ENCODE measurements at places on chromosomes 1 and 21.
A peak's percentile ranks its signal among the peaks of the same experiment; 100 is the strongest.

DNA sequence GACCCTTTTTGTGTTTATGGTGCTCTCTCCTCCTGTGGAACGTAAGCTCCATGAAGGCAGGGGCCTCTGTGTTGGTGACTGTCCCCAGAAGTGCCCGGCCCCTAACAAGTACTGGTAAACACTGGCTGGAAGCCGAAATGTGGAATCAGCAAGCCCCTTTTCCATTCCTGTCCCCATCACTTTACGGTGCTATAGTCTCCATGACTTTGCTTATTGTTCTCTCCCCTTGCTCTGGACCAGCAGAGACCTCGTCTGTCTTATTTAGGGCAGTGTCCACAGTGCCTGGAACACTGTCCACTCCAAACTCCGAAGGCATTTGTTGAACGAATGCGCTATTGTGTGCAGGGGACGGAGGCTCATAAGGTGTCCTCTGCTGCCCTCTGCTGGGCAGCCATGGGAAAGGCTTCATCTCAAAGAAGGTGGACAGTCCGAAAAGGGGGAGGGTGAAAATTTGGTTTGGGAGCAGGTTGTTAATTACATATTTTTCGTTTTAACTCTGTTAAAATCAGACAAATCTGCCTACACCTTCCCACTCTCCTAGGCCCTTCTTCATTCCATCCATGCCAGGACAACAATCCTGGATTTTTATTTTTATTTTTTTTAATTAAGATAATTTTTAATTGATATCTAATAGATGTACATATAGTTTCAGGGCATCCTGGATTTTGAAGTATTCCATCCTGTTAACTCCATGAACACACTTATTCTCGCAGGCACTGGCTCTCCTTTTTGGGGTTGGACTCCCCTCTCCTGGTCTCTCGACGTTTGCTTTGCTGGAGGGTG is 115.6 kb downstream of the PGBD5 start:
- DNase-seq: peak; percentile 51

DNA sequence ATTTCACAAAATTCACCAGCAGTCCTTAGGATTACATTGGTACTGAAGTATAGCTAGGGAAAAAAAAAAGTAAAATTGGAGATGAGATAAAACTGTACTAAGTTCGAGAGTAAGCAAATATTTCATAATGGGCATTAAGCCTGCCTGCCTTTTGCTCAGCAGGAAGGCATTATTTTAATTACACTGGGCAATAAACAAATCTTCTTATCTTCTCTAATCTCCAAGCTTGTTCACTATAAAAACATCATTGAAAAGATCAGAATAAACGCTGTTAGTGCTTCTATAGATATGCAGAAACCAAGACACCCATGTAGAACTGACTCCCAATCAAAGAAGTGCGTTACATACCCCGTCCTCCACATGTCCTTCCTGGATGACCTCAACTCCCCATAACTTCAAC is 174.2 kb upstream of the CHODL start:
- DNase-seq: no peak

DNA sequence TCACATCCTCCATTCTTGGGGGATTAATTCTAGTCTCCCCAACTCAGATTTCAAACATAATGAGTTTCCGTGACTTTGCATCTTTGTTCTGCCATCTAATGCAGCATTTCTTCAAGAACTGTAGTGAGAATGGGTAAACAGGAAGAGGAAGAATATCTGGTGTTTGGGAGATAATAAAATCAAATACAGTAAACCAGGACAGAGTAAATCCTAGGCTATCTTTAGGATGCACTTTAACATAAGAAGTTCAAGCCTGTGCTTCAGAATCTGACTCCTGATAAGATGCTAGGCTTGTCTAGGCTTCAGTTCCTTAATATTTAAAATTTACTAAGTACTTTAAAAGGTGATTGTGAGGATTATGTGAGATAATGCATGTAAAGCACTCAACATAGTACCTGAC is 27.9 kb downstream of the PATJ start:
- no peak for DNase-seq

GRCh38 chr1:230071316-230071715 is 4.3 kb downstream of the GALNT2 start:
- DNase-seq: no peak

DNA sequence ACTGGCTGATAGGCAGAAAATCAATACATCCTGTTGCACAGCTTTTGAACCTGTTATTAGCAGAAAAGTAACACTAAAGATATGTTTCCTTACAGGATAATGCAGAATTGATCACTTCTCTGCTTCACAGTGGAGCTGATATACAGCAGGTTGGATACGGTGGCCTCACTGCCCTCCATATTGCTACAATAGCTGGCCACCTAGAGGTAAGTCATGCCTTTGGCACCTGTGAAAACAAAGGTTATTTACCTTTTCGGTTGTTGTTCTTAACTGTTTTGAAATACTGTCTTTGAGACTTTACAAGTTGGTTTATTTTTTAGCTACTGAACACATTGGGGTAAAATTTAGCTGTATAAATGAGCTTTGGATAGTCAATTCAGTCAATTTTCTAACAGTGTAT is 36.3 kb downstream of the TNNI3K start:
- DNase-seq: no peak

GRCh38 chr1:215201283-215201682 is 118.7 kb downstream of the KCNK2 start:
- no peak for DNase-seq

- DNase-seq: no peak
Measured at GRCh38 chr21:44677881-44678280, 4.1 kb downstream of the KRTAP12-1 start.

DNA sequence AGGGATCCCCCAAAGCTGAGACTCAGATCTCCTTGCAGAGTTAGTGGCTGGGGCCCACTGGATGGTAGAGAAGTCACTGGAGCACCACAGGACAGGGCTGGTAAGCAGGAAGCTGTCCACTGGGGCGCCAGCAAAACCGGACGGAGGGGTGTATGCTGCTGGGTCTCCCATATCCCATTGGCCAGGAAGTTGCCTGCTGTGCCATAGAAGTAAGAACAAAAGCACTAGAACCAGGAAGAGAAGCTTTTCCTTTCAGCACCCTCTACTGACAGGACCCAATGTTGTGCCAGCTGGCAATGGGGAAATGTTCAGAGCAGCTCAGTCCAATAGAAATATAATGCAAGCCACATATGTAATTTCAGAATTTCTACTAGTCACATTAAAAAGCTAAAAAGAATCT is 146.6 kb downstream of the SPATA46 start:
- DNase-seq: no peak

DNA sequence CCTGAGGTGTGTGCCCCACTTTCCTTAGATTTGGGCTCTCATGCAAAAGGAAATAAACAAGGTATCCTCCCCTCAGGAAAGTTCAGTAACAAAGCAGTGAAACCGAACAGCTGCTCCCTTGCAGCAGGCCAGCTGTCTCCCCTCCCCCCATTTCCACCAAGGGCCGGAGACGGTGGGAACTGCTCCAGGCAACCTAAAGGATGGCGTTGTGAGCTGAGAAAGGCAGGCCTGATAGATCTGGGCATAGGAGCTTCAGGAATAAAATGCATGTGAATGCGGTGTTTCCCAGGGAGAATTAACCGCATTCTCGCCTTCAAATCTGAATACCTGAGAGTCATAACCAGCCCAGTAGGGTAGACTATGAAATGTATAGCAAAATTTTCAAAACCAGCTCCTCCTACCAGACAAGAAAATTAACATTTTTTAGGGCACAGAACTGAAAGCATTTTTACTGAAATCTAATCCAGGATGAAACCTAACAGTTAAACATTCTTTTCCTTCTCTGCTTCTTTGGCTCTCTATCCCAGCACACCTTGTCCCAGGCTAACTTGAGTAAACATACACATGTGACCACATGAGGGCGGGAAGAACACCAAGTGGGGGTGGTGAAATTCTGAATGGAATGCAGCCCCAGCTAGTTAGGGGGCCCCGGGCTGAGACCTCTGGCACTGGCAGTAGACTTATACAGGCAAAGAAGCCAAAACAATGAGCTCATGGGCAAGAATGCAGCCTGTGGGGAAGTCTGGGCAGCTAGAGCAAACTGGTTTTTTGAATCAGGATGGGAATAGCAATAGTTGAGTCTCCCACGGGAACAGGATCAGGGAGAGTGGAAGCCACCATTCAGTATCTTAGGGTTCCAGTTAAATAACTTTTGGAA is 11.5 kb downstream of the MCL1 start:
- DNase-seq: peak; percentile 39

DNA sequence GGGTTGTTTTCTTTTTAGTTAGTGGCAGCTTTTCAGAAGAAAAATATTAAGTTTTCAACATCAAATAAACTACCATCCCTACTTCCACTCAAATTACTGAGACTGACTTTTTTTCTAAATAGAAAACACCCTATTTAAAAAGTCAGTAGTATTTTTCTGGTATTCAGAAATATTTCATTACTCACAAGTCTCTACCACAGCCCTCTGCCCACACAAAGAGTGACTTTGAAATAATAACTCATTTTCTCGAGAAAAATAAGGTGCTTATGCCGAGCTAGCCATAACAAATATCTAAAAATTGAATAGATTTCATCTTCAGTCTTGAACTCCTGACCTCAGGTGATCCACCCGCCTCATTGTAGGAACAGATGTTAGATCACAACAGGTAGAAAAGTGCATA is 41.8 kb upstream of the USP25 start:
- DNase-seq: no peak

DNA sequence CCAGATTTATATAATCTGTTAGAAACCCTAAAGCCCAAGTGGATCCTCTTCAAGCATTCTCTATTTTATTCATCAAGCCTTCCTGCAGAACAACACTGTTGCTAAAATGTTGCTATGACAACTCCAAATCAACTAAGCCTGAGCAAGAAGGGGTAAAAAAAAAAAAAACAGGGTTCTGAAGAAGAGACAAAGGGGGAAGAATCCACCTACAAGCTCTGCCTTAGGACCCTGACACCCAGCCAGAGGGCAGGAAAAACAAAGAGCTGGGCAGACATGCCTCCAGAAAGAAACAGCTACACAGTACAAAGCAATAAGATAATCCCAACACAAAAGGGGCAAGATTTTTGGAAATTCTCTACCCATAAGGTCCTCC is 1.3 kb downstream of the USF1 start:
- no peak for DNase-seq

DNA sequence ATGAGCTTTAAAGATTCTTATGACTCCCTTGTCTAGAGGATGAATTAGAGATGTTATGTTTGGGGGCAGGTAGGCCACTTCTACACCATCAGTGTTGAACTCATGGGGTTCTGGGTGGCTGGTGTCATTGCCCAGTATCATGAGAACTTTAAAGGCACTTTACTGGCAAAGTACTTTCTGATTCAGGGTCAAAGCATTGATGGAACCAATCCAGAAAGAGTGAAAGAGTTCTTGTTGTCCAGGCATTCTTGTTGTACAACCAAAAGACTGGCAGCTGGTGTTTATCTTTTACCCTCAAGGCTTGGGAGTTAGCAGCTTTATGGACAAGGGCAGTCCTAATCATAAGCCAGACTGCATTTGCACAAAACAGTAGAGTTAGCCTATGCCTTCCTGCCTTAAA is 673.0 kb downstream of the USP25 start:
- no peak for DNase-seq

DNA sequence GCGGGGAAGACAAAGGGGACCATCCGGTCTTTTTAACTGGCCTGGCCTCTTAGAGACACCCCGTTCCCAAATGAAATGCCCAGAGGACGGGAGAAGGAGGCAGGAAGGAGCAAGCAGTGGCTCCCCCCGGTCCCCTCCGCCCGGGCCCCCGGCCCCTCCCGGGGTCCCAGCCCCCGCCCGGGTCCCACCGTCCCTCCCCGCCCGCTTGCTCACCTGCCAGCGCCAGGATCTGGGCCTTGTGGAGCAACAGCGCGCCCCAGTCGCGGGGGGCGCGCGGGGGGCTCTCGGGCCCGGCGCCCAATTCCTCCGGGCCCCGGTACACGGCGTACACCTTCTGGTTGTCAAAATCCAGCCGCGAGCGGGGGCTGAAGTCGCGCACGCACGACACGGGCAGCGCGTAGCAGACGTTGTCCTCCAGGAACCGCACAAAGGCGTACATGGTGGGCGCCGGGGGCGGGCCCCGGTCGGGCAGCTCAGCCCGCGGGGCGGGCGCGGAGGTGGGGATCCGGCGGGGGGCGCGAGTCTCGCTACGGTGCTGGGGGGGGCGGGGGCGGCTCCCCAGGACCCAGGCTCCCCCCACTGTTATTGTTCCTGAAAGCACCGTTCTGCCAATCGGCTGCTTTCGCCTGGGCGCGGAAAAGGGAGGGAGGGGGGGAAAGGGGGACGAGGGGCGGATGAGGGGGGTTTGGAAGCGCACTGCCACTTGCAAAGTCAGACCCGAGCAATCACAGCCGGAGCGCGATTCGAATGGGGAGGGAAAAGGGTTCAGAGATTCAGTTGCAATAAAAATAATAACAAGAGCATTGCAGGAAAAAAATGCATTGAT is at the start of gene BEND5:
BEND5 (minus strand) TSS at position 499 of the 826 bp plus-strand sequence; CDS start at position 439, 60 bp downstream.
- DNase-seq: peak; percentile 61

DNA sequence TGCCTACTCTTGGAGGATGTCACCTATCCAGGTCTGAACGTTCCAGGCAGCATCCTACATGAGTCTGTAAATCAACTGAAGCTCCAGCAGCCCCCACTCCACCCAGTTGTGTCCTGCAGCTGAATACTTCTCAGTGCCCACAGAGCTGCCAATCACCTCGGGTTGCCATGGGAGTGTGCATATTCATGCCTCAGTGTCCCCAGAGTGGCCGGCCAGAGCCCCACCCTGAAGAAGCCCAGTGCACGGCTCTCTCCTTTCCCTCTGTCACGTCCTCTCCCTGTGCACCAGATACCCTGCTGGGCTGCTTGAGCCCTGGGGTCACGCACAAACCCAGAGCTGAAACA is 16.1 kb upstream of the GSTM4 start:
- DNase-seq: no peak

DNA sequence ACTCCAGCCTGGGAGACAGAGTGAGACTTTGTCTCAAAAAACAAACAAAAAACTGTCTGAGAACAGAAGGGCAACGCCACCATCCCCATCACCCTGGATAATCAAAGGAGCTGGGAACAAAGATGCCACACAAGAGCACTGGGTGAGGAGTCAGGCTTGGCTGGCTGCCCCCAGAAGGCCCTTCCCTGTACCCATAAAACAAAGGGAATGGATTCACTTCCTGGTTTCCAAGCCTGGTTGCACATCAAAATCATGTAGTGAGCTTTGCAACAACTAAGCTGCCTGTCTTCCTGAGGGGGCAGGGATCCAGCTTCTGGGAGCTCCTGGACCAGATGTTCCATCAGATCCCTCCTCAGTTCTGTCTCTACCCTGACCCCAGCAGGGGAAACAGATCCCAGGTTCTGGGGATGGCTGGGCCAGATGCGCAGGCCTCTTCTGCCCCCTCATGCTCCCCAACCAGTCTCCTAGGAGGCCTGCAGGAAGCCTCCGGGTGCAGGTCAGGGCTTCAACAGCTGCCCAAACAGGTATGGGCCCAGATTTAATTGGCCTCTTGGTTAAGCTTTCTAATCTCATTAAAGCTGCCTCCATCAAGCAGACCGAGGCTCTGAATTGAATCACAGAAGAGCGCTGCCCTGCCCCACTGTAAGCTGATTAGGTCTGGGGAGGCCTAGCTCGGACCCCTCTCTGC is 97.8 kb downstream of the MRPL37 start:
- peak; percentile 76 for DNase-seq

DNA sequence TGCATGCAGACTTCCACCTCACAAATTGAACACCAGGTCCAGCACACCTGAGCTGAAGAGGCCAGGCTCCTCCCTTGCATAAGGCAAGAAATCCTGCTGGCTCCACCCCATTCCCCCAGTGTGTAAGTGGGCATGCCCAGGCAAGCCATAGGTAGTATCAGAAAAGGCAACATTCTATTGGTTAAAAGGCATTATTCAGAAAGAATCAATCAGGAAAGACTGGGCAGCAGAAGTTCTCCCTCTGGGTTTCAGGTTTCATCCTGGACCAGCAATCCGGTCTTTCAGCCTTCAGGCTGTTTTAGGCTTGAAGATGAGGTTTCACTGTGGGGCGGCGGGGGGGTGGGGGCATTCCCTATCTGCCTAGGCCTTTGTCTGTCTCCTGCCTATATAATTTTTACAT is 42.0 kb upstream of the LHX8 start:
- DNase-seq: no peak
